ENCODE measurements at places on chromosomes 2 and 18.
A peak's percentile ranks its signal among the peaks of the same experiment; 100 is the strongest.

DNA sequence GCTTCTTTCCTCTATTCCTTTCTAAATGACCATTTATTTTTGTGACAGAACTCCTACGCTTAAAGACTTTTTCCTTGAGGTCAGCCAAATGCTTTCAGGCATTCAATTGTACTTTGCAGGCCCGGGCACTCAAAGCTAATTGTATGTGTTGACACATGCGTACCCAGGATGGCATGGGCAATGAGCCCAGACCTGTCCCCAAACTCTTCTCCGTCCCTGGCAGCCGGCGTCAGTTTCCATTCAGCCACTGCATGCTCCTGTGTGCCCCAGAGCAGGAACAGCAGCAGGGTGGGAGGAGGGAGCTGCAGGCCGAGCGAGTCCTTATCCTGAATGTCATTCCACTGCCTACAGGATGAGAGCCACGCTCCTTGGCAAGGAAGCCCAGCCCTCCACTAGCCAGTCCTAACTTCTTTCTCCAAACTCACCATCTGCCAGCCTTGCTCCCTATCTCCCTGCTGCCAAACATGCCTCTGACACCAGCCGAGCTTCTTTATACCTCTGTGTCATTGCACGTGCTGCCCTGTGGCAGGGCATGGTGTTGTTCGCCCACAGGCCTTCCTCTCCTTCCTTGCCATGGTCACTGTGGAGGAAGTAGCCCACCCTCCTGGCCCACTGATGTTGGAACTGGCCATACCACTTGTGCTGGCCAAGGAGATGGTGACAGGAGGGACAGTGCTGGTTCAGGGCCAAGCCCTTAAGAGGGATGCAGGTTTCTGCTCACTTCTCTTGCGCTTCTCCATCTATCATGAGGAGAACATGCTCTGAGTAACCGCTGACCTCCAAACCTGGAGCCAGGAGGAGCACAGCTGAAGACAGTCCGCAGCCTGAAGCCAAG is 116.9 kb upstream of the FHL2 start:
- no peak for DNase-seq

GRCh38 chr2:138564586-138565229 is 63.1 kb downstream of the SPOPL start:
- no peak for DNase-seq

DNA sequence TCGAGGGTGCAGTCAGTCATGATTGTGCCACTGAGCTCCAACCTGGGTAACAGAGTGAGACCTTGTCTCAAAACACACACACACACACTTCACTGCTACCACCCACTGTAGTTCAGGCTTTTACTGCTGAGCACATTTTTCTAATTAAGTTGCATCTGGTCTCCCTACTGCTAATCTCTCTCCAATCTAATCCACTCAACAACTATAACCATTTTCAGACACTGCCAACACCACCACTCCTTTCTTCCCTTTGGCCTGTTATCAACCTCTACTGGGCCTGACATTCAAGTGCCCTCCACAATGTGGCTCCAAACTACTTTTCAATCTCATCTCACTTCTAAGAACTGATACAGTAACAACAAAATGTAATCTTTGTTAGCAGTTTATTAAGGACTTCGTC is 44.8 kb downstream of the RMP24 start:
- DNase-seq, result no peak

DNA sequence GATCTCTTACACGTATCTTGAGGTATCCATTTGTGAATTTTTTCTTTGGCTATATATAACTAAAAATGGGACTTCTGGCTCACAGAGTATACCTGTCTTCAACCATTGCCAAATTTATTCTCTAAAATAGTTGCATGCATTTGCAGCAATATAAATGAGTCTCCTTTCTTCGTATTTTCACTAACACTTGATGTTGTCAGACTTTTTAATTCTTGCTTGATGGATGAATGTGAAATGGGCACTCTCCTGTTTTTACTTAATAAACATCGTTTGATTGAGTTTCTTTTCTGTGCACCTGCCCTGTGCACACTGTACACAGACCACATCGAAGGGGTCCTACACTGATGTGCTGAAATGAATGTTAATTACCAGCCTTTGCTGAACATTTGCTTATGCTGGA is 121.8 kb downstream of the DDX1 start:
- no peak for DNase-seq

GRCh38 chr2:235467588-235467987 is 26.3 kb upstream of the AGAP1 start:
- DNase-seq, result no peak

GRCh38 chr2:195666113-195666712 is 9.2 kb downstream of the SLC39A10 start:
- DNase-seq, result no peak

- DNase-seq, result no peak
These were observed 47.8 kb downstream of the HK2 start for GRCh38 chr2:74881626-74882298.

GRCh38 chr2:235745597-235745996 is 251.8 kb downstream of the AGAP1 start:
- no peak for DNase-seq

- DNase-seq, result no peak
These were observed 37.5 kb downstream of the SLC4A3 start for GRCh38 chr2:219664944-219665343.

DNA sequence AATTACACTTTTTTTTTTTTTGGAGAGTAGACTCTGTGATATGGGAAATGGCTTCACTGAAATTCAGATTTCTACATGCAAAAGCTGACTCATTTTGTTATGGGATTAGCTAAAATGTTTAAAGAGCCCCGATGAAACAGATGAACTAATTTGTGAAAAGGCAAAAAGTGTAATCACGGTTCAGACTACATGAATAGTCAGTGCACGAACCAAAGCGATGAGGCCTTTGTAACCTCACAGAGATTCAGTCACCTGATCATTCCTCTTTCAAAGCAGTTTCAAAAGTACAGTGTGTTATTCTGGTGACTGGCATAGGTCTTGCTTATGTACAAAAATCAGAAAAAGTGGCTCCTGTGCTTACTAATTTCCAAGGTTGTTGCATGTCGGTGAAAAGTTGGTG is 44.6 kb downstream of the TGIF1 start:
- DNase-seq, result no peak

DNA sequence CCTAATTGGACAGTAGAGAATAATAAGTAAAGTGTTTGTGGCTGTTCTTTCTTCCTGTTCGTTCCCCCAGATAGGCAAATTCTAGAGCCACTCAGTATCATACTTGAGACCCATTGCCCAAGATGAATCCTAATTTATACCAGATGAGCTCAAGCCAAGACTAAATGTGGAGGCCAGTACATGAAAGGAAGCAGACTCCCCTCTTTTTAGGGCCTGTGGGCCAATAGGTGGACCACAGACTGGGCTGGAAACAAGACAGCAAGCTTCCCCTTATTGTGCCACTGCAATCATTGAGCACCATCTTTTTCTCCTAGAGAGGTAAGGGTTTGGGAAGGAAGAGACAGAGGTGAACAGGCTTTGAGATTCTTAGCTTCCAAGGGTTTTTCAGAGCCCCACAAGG is 141.9 kb downstream of the MGAT5 start:
- no peak for DNase-seq

GRCh38 chr2:15271276-15271675 is 289.9 kb downstream of the NBAS start:
- no peak for DNase-seq

GRCh38 chr2:199684832-199685231 is 166.2 kb downstream of the FTCDNL1 start:
- peak; percentile 4 for DNase-seq

- DNase-seq, result no peak
These were observed at the start of gene PRKD3 for GRCh38 chr2:37324786-37325624. PRKD3 (minus strand) TSS chr2:37324833; CDS start chr2:37316524, 8,309 bp downstream.

- DNase-seq, result no peak
These were observed 69.6 kb downstream of the PHLPP1 start for GRCh38 chr18:62784966-62785413.

GRCh38 chr2:62412347-62412742 is 93.7 kb downstream of the TMEM17 start:
- DNase-seq, result no peak

GRCh38 chr2:238338710-238339394 is 18.5 kb downstream of the TRAF3IP1 start:
- DNase-seq, result no peak

GRCh38 chr18:12943215-12943614 is 4.6 kb upstream of the SEH1L start:
- DNase-seq, result no peak

DNA sequence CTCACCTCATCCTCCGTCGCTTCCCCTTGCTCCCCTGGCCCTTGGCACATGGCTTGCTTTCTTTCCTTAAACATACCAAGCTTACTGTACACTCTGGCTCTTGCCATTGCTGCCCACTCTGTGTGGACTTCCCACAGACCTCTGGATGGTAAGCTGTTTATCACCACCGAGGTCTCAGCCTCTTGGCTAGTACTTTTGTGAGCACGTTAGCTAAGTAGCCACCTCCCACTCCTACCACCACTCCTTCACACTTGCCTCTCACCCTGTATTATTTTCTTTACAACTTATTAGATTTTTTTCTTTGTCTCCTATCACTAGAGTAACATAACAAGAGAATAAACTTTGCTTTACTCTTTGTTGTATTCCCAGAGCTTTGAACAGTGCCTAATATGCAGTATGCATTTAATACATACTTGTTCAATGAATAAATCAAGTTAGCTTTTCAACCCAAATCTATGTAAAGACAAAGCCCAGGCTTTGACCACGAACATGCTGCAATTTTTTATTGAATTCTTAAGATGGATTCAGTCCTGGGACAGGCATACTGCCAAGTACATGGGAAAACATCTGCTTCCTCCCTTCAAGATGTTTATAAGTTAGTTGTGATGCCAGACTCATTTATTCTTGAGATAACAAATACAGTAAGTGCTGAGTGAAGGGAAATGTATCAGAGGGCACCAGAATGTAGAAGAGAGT is 25.0 kb upstream of the MSGN1 start:
- no peak for DNase-seq

DNA sequence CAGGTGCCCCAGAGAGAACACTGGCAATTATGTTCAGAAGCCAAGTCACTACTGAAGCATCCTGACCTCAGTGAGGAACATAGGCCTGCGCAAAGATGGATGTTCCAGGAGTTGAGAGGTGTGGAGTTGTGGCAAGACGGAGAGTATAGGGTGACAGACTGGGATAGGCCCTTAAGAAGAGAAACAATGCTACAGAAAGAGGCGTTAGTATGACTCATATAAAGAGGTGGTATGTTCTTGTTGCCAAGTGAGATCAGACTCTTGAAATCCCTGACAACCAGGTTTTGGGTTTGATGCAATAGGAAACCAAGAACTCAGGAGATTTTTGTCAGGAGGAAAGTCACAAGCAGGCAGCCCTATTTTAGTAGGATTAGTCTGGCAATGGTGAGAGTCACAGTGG is 185.6 kb downstream of the RIT2 start:
- no peak for DNase-seq

DNA sequence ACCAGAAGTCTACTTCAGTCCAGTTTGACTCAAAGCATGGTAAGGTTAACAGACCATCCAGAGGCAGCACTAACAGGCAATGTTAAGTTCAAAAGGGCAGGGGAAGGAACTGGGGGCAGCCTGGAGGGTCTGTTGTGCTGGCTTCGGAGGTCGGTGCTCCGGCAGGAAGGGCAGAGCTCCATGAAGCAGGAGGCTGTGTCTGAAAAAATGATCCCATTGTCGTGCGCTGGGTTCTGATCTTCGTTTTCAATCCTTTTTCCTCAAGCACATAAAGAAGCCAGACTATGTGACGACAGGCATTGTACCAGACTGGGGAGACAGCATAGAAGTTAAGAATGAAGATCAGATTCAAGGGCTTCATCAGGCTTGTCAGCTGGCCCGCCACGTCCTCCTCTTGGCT is 21.9 kb upstream of the DLX1 start:
- no peak for DNase-seq

DNA sequence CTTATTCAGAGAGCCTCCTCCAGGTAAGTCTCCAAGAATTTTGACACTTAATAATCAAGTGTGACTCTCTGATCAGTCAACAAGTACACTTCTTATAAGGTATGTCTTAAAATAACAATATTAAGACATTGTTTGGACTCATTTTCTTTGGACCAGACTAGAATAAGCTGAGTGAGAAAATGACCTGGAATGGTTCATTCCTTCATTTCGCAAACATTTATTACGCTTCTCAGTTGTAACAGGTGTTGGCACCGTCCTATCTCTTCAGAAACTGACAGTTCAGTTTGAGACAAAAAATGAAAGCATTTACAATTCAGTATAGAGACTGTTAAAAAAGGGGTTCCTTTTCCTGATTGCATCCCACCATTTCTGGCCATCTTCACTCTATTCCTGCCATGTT is 46.6 kb downstream of the TSPYL6 start:
- no peak for DNase-seq

- no peak for DNase-seq
These were observed 86.3 kb downstream of the SPIRE1 start for GRCh38 chr18:12571630-12572029.

- DNase-seq, result no peak
These were observed 414.9 kb upstream of the FSHR start for GRCh38 chr2:49569176-49569575.

DNA sequence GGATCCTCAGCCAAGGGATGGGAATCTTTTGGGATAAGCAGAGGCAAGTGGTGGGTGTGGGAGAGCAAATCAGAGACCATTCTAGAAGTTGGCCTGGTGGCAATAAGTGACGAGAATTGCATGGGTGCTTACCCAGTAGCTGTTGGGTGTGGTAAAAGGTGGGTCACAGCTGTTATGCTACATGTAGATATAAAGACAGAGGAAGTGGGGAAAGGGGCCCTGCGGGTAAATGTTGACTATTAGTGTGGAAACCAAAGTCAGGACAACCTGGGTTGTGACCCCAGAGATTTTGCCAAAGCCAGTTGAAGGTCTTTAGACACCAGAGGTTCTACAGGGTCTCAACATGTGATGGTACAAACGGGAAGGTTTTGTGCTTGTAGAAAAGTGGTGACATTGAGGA is 443.6 kb upstream of the HNRNPA3 start:
- DNase-seq, result no peak

DNA sequence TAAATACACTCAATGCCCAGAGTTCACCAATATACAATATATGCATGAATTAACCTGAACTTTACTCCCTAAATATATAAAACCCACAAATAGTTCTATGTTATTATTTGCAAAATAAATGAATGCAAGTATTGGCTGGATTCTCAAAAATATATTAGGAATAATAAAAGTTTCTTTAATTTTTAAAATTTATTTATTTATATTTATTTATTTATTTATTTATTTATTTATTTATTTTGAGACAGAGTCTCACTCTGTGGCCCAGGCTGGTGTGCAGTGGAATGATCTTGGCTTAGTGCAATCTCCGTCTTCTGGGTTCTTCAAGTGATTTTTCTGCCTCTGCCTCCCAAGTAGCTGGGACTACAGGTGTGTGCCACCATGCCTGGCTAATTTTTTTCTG is 88.7 kb upstream of the TMEFF2 start:
- no peak for DNase-seq

GRCh38 chr2:64311948-64312621 is 141.9 kb upstream of the LGALSL start:
- peak; percentile 62 for DNase-seq

- no peak for DNase-seq
These were observed 1167.9 kb downstream of the DSC3 start for GRCh38 chr18:29874519-29875098.

GRCh38 chr2:239544918-239545465 is 144.2 kb upstream of the HDAC4 start:
- no peak for DNase-seq

- no peak for DNase-seq
These were observed 95.1 kb downstream of the DYM start for GRCh38 chr18:49365346-49365745.

All from NCI-H526 (cell line).